NCI-H446 treated with DMSO at 0.1 percent for 48 hours (cell line): ENCODE measurements at places on chromosomes 16 and 17.
A peak's percentile ranks its signal among the peaks of the same experiment; 100 is the strongest.

DNA sequence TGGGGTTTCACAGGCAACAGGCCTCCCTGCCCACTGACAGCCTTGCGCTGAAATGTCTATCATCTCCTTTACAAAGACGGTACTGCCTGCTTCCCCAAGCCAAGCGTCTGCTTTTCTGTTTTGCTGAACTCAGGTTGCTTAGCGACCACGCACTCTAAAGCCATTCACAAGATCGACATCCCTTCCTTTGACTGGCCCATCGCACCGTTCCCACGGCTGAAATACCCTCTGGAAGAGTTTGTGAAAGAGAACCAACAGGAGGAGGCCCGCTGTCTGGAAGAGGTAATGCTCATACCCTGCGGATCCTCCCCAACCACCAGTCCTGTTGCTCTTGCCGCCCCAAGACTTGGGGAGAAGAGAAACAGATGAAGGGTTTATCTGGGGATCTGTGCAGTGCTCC lies 28.7 kb downstream of the TMEM186 start:
- DNase-seq: no peak

GRCh38 chr17:39174920-39175694 lies 9.1 kb upstream of the ARL5C start:
- no peak for DNase-seq

DNA sequence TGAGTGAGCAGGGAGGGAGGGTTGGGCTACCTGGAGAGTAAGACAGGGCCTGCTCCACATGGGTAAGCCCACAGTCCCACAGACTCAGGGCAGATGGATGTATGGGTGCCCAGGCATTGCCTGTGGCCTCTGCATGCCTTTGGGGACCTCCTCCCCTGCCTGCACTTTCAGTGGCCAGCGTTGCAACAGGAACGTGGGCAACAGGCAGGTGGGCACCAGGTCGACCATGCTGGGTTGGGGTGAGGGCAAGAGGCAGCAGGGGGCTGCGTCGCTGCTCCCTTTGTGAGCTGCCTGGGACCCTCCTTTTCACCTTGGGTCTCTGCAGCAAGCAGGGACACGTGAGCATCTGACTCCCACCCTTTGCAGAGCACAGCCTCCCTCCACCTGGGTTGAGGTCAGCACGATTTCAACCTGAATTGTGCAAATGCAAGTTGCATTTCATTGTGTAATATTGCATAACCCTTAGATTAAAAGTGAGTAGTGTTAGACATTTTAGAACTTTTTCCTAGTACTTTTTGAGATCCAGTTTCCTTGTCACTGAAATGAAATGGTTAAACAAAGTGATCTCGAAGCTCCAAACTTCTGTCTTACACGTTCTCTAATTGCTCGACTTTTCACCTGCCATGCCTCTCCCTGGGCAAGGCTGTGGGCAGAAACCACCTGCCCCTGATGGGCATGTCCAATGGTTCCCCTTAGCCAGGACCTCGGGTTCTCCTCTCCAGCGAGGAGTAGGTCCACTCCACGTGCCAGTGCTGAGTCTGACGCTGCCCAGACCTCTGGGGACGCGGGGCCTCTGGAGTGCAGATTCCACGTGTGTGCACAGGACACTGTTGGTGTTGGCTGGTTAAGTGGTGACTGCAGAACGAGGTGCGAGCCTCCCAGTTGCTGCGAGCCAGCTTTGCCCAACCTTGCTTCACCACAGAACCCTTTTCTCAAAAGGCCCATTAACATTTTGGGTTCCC lies 32.9 kb upstream of the IL17C start:
- no peak for DNase-seq

- peak; percentile 83 for DNase-seq
These were observed at the start of gene ZCCHC14 for GRCh38 chr16:87492721-87493607. Gene ZCCHC14, minus strand, starts transcription at chr16:87493024. Its CDS starts 786 bp downstream, at chr16:87492238.

- DNase-seq: no peak
These were observed 111.5 kb downstream of the ZFHX3 start for GRCh38 chr16:72936408-72936807.

DNA sequence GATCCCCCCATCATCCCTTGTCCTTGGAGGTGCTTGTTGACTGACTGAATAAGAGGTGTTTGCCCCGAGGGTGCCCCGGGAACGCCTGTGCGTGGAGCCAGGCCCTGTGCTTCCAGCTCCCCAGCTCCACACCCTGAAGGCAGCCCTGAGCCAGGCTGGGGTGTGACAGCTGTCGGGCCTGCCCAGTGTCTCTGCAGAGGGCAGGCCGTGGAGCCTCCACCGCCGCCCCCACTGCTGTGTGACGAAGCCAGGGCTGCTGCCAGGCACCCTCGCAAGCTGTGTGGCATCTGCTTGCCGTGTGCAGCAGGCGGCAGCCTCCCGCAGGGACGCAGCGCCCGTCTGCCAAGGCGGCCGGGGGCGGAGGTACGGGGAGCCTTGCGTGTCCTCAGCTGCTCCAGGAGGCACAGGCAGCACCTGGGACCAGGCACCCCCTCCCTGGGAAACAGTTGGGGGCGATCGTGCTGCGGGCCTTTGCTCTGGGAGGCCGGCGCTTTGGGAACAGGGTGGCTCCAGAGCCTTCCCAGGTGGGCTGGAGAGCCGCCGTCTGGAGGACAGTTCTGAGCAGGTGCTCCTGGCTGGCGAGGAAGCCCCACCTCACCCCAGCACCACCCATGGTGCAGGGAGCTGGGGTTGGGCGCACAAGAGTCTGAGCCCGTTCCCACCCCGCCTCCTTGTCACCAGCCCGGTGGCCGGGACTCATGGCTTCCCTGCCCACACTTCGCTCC lies 26.6 kb downstream of the GSE1 start:
- DNase-seq: peak; percentile 37

DNA sequence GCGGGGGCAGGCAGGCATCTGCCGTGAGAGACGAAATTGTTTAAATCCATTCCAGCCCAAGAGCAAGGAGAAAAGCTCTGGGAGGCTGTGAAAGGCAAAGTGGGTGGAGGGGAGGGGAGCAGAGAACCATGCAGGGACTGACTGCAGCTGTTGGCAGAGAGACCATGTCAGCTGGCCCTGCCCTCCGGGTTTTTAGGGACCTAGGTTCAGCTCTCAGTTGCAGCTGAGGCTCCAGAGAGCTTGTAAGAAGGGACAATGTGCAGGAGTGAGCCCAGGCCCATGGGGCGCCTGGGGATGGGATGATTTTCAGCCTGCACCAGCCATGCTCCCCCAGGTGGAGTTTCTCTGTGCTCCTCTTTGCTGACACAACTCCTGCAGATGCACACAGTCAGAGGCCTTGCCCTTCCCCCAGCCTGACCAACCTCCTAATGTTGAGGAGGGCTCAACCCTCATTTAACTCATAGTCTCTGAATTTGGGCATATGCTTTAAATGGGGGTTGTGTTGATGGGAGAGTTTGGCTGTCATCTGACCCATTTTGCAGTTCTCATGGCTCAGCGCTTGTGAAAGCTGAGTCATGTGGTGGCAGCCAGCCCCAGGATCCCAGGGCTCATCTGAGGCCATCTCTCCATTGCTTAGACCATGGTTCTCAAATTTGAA lies 70.9 kb downstream of the PLXDC1 start:
- DNase-seq: no peak

GRCh38 chr17:7502987-7503386 lies 18.8 kb downstream of the POLR2A start:
- DNase-seq: no peak

DNA sequence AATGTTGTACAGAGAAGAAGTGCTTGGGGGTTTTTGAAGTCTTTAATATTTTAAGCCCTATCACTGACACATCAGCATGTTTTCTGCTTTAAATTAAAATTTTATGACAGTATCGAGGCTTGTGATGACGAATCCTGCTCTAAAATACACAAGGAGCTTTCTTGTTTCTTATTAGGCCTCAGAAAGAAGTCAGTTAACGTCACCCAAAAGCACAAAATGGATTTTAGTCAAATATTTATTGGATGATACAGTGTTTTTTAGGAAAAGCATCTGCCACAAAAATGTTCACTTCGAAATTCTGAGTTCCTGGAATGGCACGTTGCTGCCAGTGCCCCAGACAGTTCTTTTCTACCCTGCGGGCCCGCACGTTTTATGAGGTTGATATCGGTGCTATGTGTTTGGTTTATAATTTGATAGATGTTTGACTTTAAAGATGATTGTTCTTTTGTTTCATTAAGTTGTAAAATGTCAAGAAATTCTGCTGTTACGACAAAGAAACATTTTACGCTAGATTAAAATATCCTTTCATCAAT lies 57.8 kb downstream of the HLF start:
- no peak for DNase-seq

DNA sequence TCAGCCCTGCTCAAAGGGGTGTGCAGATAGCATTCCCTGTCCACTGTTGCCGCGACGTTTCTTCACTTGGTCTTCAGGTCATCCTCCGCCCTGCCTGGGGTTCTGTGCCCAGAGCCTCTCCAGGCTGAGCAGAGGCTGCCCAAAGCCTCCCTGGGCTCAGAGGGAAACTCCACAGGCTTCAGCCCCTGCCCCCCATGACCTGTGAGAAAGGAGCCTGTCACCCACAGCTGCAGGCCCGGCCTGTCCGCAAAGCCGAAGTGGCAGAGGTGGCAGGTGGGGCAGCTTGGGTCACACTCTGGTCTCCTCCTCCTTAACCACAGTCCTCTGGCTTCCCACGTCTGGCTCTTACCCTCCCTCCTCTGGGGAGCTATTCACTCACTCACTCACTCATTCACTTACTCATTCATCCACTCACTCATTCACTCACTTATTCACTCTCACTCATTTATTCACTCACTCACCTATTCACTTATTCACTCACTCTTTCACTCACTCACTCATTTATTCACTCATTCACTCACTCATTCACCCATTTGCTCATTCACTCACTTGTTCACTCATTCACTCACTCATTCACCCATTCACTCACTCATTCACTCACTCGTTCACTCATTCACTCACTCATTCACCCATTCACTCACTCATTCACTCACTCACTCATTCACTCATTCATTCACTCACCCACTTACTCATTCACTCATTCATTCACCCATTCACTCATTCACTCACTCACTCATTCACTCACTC lies 7.1 kb upstream of the CPSF4L start:
- no peak for DNase-seq

- no peak for DNase-seq
These were observed 118.4 kb downstream of the COPRS start for GRCh38 chr17:31740611-31741082.

DNA sequence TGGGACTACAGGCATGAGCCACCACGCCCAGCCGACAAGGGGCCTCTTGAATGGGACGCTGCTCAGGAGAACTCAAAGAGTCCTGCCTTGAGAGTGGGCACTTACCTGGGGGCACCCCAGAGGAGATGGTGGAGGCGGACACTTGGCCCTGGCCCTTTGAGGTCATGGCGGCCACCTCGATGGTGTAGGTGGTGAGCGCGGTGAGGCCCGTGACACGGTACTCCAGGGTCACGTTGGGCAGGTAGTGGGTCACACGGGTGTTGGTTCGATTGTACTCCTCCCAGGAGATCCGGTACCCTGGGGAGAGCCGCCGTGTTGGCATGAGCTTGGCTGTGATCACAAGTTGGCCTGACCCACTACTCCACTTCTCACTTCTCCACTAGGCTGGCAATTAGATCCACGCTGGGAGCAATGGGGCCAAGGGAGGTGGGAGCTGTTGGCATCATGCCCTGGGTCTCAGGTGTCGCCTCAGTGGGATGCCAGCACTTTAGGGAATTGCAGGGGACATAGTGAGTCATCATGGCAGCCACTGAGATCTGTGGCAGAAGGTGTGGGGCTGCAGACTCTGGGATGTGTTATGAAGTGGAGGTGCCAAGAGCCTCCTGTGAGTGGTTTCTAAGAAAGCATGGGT lies 89.2 kb upstream of the CDC42EP4 start:
- DNase-seq: no peak

DNA sequence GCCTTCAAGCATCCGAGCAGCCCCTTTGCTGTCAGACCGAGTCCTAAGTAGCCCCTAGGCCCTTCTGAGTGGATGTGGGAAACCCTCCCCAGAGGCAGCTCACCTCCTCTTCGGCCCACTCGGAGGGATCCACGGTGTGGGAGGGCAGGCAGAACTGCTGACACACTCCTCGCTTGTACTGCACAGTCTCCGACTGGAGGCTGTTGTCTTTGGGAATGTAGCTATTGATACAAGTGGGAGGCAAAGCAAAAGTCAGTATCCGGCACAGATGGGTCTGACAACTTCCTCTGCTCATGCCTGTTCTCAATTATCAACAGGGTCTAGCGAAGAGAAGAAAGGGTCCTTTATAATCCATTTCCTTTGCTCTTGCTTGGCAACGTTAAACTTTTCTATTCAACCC lies 25.9 kb upstream of the FOXJ1 start:
- DNase-seq: no peak

DNA sequence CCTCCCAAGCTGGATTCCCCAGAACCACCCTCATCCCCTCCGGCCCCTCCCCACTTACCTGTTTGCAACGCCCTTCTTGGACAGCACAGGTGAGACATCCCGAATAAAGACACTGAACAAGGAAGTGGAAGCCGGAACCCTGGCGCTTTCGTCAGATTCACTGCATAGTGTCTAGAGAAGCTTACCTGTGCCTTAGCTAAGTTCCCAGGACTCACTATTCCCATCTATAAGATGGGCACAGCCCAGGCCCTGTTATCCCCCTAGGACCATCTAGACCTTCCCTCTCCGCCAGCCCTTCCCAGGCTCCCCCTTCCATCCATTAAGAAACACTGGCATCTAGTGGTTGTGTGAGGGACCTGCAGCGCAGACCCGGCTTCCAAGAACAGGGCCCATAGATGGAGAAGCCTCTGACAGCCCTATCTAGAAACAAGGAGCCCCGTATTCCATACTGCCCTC lies 26.9 kb upstream of the RPL38 start:
- peak; percentile 43 for DNase-seq

GRCh38 chr16:83356266-83356665 lies 451.5 kb upstream of the HSBP1 start:
- no peak for DNase-seq
